NCI-H1092 (cell line): ENCODE measurements at places on chromosomes 6 and 20.

- DNase-seq = no peak
Measured at GRCh38 chr6:170202416-170203135, 88.3 kb downstream of the DLL1 start.

GRCh38 chr20:11849976-11850670 is 67.6 kb upstream of the BTBD3 start:
- DNase-seq = no peak

GRCh38 chr20:24770628-24771541 is 178.2 kb upstream of the CST7 start:
- no peak for DNase-seq

DNA sequence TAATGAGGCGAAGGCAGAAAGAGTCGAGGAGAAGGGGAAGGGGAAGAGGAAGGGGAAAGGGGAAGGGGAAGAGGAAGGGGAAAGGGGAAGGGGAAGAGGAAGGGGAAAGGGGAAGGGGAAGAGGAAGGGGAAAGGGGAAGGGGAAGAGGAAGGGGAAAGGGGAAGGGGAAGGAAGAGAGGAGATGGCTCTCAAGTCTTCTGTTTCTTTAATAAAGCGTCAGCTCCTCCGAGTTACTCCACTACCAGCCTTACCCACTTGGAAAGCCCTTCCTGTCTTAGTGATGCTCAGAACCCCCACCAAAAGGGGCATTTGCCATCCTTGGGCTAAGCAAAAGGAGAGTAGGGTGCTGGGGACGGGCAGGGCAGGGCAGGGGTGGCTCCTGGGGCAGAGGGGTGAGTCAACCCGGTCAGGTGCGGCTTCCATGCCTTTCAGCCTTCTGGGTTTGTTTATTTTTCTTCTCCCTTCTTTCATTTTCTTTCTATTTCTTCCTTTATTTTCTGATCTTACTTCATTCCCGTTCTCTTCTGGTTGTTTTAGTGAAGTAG is 476 bp upstream of the CLIC5 start:
- no peak for DNase-seq

GRCh38 chr6:52152711-52153160 is 33.4 kb upstream of the IL17A start:
- DNase-seq = no peak

- no peak for DNase-seq
Measured at GRCh38 chr6:147979966-147980365, 362.7 kb upstream of the SASH1 start.

GRCh38 chr20:52179331-52180179 is 12.0 kb downstream of the ZFP64 start:
- DNase-seq = no peak

DNA sequence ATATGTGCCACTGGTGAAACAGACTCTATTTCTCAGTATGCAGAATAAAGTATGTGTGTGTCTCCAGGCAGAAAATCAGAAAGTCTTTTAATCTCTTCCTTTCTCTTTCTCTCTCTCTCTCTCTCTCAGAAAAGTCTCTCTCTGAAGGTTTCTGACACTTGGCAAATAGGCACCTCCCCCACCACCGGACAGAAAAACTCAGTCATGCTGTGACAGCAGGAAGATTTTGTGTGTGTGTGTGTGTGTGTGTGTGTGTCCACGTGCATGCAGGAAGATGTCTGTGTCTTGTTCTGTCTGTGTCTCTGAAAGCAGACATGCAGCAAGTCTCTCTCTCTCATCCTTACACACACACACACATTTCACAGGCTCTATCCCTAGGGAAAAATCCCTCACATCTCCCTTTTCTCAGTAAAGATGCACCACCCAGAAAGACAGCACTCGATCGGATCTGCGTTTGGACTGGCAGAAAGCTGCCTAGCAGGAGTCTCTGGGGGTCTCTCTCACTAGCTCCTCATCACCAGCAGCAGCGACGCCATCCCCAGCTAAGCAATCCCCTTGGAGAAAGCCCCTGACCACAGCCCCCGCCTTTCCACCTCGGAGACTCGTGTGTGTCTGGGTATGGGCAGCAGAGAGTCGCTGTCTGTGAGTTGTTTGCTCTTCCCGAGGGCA is 98.3 kb downstream of the EDN3 start:
- DNase-seq = no peak

- no peak for DNase-seq
Measured at GRCh38 chr6:126077810-126078776, 91.8 kb downstream of the TRMT11 start.

GRCh38 chr6:87636315-87636714 is 46.4 kb downstream of the ORC3 start:
- no peak for DNase-seq

DNA sequence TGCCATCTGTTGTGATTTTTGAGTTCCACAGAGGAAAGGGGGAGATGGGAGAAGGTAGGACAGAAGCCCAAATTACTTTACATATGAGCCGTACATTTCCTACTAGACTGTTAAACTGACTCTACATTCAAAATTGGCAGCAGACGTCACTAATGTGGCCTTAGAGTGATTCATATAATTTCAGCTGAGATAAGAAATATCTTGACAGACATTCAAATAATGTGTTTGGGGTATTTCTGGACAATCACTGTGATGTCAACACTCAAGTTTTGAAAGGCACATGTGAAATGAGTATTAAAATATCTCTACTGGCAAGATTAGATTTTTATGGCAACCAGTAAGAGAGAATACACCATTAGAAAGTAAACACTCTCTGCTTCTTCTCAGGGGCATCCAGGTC is 104.0 kb downstream of the MTFR2 start:
- DNase-seq = no peak

GRCh38 chr20:19571996-19572395 is 186.1 kb upstream of the RIN2 start:
- no peak for DNase-seq

GRCh38 chr6:159033160-159034049 is 11.4 kb downstream of the TAGAP start:
- no peak for DNase-seq

DNA sequence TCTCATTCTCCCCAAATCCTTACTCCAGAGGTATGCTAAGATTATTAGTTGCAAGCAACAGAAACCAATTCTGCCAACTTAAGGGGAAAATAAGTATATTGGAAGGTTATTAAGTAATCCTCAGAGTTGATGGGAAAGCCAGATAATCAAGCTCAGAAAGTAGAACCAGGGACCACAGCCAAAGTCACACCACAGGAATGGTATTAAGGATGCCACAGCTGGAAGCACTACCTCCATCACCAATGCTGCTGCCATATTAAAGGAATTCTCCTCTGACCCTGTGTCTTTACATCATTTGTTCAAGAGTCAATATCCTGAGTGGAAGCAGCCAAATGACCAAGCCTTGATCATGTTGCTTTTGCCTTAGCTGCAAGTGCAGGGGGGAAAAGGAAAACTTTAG is 9.9 kb downstream of the PROCR start:
- DNase-seq = no peak

- DNase-seq = no peak
Measured at GRCh38 chr6:169320013-169320412, 66.4 kb upstream of the THBS2 start.

- DNase-seq = no peak
Measured at GRCh38 chr20:37071481-37071911, 24.3 kb downstream of the RBL1 start.
